ENCODE measurements at places on chromosomes 7 and 10.
A peak's percentile ranks its signal among the peaks of the same experiment; 100 is the strongest.

DNA sequence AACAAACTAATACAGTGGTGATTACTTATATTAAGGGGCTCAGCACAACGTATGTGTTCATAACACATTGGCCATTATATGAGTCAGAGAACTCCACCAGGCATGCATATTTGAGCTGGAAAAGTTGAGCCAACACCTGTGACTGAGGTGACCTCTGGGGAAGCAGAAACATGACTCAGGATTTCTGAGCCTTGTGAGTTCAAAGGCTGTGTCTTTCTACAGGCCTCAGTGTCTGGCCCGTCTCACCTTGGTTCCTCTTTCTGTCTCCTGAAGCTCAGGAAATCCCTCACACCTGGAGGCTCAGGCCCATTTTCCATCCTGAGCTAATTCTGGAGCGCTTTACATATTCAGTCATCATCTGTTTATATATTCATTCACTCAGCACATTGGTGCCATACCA, 230.9 kb upstream of the AGK start:
- DNase-seq, result peak; percentile 96

- DNase-seq, result no peak
Measured at GRCh38 chr10:60916025-60916424, 28.0 kb downstream of the RHOBTB1 start.

GRCh38 chr10:89888321-89889070, 187.1 kb downstream of the KIF20B start:
- DNase-seq, result peak; percentile 45

DNA sequence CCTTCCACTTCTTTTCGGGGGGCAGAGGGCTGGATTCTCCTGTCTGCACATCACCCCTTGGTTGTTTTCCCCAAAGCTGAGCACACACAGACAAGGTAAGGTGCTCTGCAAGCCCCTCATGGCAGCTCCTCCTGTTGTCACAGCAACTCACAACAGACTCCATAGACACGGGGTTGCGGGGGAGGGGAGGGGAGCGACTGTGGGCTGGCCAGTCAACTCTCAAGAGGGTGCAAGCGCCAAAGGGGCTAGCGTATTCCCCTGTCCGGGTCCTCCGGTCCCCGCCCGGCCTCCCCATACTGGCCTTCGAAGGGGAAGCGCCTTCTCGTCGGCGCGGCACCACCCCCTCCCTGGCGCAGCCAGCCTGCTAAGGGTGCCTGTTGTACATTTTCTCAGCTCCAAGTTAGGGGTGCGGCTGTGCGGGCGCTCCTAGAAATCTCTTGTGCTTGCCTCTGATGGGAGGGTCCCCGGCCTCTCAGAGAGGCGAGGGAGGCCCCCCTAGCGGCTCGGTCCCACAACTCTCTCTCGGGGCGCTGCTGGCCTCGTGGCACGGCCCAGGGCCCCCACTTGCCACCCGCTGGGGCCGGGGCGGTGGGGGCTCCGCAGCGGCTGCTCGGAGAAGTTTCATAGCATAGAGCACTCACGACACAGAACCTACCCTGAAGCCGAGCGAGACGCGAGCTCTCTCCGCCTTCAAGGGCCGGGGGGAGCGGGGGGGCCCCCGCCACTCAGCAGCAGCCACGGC, 498 bp downstream of the RHOBTB1 start:
- DNase-seq, result peak; percentile 58

DNA sequence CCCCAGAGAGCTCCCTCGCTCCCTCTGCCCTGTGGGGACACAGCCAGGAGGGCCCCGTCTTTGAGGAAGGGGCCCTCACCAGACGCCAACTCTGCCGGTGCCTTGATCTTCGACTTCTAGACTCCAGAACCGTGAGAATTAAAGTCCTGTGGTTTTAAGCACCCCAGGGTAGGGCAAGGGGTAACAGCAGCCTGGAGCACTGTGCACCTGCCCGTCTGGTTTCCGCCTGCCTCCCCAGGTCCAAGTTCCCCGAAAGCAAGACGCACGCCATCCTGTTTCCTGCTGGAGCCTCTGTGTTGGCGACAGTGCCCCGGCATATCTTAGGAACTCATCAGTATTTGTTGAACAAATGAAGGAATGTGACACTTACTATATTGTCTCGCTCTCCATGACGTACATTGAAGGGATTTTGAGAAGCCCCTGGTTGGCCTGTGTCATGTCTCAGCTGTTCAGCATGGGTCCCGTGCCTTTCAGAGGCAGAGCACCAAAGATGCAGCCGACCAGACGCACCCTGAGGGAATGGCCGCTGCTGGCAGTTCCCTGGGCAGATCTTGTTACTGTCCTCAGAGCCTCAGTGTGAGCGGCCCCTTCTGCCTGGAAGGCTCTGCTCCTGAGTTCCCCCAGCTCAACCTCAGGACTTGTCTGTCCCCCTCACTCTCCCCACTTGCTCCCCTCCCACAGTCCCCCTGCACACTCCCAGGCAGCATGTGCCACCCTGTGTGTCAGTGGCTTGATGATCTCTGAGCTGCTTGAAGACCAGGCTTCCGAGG, 226.2 kb downstream of the TCERG1L start:
- no peak for DNase-seq

DNA sequence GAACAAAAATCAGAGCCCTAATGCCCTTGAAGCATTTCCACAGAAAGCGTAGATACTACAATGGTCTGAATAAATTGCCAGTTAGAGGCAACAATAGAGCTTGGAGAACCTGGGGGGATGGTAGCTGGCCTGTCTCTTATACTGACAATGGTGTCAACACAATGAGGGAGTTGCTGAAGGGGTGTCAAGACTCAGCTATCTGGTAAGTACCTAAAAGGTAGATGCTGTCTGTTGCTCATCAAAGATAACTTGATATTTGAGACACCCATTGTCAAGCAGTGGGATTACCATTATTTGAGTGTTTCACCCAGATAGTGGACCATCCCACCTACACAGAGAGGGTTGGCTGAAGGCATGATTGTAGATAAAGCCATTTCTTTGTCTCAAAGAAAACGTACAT, 72.8 kb downstream of the PDE1C start:
- no peak for DNase-seq

DNA sequence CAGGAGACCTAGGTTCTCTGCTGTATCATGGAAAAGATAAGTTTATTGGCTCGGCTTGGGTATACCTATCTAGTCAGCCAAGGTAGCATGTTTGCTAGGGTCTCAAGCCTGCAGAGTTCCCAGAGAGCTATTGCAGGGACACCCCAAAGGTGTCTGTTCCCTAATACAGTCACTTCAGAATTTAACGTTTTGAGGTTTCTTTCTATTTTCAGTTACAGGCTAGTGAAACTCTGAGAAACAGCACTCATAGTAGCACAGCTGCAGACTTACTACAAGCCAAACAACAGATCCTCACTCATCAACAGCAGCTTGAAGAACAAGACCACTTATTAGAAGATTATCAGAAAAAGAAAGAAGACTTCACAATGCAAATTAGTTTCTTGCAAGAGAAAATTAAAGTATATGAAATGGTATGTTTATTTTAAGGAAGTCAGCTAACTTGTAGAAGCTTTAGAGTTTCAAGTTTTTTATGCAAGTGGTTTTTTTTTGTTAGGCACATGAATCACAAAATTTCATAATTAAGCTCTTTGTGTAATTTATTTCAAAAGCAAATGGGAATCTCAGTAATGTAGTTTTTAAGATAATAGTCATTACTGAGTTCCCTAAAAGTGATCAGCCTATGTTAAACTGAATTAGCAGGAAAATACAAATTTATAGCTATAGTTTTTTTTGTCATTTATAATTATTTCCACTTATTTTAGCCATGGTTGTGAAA, 54.9 kb downstream of the AKAP9 start:
- DNase-seq, result no peak

DNA sequence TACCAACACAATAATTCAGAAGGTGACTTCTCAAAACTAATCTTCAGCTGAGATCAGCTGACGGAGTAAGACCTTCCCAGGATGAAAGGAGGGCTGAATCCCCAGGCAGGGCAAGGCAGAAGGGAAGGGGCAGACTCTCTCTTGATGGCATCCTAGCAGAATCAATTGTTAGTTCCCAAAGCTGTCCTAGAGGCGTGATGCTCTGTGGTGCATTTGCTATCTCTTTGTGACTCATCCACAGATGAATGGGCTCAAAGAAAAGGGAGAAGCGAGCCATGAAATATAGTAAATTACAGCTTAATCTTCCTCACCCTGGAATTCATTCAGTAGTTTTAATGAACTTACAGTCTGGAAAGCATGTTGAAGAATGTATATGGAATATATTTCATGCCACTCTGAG, 37.2 kb downstream of the PDE1C start:
- no peak for DNase-seq

DNA sequence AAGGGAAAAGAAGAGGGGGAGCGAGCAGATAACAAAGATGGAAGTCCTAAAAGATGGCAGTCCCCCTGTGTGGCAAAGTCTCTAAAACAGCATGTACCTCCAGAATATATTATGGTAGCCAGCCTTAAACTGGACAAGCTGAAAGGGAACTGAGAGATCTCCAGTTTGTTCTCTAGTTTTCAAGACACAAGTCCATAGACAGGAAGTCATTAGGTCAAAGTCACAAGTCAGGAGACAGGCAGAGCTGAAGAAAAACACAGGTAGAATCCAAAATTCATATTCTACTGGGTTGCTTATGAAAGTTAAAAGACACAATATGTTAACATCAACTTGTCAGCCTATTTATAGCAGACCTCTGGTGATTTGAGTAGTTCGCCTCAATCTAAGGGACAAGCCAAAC, 38.7 kb downstream of the FAM107B start:
- DNase-seq, result peak; percentile 64

GRCh38 chr7:68456469-68456868, 1141.8 kb upstream of the AUTS2 start:
- no peak for DNase-seq

DNA sequence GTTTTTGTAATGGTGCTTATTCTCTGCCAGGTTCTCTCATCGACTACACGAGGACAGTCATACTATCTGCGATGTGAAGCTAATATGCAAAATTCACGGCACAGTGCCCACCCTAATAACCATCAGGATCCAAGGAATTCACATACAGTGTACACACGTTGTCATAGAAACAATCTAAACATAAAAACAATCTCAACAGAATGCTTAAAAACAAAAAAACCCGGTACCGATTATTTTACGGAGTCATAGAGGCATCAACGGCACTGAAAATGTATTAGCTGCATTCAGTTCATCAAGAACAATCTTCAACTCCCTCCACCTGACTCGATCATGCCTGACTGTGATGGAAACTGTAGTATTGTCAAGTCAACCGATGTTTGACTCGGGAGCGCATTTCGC, 628 bp downstream of the MRPS33 start:
- no peak for DNase-seq

GRCh38 chr7:124930655-124931597, 1.3 kb upstream of the POT1 start:
- no peak for DNase-seq

GRCh38 chr10:86687750-86688149, 19.4 kb downstream of the LDB3 start:
- DNase-seq, result no peak

- no peak for DNase-seq
Measured at GRCh38 chr10:103703941-103704919, 151.1 kb downstream of the SH3PXD2A start.

DNA sequence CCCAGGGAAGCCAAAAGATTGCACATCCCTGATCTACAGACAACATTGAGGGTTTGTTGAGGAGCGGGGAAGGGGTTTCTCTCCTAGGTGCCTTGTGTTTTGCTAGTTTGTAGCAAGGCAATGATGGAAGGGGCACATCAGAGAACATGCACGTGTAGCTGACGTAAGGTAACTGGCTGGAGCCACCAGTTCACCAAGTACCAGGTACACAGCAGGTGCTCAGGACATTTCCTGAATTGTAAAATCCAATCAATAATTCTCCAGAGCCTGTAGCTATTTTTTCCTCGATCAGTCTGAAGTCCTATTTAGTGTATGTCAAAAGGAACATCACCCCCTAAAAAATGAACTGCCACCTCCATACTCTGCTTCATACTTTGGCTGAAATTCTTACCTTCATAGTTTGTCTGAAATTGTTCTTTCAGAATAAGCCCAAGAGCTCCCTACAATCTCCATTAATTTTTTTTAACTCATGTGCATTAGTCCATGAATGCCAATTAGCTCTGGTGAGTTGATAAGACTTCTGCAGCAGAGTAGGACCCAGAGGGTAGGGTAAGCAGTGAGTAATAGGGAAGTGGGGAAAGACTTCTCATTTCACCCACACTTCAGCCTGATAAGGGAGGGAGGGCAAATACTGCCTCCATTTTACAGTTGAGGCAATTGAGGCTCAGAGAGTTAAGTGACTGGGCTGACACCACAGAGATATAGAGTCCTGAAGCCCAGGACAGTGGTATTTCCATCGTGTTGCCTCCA, 36.0 kb upstream of the SLC26A3 start:
- no peak for DNase-seq

GRCh38 chr10:113322843-113323242, 230.0 kb upstream of the HABP2 start:
- no peak for DNase-seq

DNA sequence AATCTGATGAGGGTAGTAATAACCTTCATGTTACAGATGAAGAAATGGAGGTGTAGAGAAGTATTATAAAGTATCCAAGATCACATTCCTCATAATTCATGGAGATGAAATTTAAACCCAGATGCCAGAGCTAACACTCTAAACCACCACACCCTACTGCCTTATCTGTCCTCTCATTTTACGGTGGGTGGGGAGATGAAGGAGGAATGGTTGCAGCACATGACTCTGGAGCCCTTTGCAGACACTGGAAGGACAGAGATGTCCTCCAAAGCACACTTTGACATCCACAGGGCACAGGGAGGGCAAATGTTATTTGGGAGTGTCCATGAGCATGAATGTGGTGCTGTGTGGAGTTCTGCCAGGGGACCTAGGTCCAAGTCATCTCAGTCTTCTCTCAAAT, 1.1 kb downstream of the PLEKHS1 start:
- no peak for DNase-seq

- DNase-seq, result no peak
Measured at GRCh38 chr10:104308439-104308903, 29.8 kb downstream of the ITPRIP start.

DNA sequence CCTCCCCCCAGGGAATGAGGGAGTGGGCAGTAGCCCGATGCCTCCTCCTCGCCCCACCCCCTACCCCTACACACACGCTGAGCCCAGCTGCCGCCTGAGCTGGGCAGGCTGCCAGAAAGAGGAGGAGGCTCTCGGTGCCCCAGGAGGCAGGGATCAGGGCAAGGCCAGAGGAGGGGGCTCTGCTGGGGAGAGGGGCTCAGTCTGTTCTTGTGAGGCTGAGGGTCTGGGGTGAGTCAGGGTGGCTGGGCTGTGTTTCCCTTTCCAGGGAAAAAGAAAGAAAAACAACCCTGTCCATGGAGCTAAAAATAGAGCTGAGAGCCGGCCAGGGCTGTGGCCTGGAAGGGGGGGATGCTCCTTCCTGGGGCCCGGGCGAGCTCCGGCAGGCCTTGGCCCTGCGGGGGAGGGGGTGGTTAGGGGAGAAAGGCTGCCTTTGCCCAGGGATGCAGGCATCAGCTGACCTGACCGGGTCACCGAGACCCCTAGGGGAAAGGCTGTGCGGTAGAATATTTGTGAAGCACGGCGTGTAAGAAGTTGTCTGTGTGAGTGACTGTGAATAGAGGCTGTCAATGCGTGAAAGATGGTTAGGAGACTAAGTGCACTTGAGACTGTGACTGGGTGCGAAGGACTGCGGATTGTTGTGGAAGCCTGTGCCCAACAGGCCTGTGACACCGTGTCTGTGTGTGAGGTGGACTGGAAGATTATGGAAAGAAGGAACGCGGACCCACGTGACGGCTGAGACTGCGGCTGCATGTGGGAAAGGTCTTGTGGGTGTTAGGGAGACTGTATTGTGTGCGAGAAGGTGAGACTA, 1.2 kb upstream of the LZTS2 start:
- peak; percentile 91 for DNase-seq

GRCh38 chr7:107035446-107035845, 9.1 kb upstream of the PRKAR2B start:
- no peak for DNase-seq

- DNase-seq, result no peak
Measured at GRCh38 chr10:61164458-61165160, 220.6 kb upstream of the RHOBTB1 start.

Measured in RPMI8226 (cell line).